Spleen (tissue), 13 donors: ENCODE measurements at places on chromosomes 5 and 9. TPM values are rescaled to one million over a fixed set of nuclear protein-coding genes. Genes with fewer than 3 reads are reported as not detected.

GRCh38 chr9:86983249-86983619 lies 35.9 kb upstream of the GAS1 start:
- DNase-seq: no peak

GRCh38 chr5:171813813-171814490 lies 28.3 kb downstream of the SMIM23 start:
- DNase-seq: no peak

GRCh38 chr5:56515011-56515410 lies 281.9 kb upstream of the ANKRD55 start:
- no peak for DNase-seq

DNA sequence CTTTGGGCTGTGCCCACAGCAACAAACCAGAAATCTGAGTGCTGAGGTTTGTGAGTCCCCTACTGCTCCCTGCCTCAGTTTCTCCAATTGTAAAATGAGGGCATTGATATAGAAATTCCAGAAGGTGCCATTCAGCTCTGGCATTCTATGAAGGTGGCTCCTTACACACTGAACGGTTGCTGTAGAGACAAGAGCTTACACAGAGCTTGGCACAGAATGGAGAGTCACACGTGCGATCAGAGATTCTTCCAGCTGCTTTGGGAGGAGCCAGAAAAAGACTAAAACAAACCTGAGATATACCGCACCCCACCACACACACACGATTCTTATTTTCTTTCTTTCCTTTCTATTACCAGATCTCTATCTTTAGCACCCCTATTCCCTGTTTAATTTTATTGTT lies 122.7 kb downstream of the SLIT3 start:
- DNase-seq: no peak

DNA sequence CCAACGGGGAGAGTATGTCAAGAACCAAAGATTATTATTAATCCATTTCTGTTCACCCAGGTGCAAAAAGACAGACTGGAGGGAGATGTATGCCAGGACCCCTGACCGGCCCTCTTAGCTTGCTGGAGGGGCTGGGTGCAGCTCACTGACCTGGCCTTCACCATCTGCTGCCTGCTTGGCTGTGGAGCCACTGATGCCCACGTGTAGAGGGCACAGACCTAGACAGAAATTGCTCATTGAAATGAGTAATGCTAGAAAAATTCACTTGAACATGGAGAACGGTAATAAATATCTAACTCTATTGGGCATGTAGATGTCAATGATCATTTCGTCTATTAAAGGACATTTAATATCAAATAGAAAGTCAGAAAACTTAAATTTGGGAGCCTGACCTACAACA lies 58.8 kb upstream of the ERCC6L2 start:
- no peak for DNase-seq

DNA sequence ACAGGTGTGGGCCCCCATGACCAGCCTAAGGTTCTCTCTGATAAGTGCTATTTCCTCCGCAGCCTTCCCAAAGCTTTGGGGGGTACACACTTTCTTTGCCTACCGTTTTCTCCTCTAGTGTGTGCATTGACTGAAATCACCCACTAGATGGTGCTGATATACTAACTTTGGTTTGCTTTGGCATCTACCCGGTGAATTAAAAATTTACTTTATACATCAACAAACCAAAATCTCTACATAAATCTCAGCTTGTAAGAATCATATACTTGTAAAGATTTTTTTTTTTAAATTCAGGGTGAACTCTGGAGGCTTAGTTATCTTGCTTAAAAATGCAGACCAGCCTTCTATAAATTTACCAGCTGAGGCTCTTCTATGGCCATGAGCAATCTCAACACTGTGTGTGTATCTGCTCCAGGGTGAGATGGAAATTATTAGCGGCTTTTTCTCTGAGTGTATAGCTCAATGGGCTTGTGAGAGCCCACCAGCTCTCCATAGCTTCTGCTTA lies 475.7 kb upstream of the TNC start:
- DNase-seq: no peak

GRCh38 chr5:63008195-63008594 lies 429.6 kb downstream of the LRRC70 start:
- DNase-seq: peak; percentile 72

- DNase-seq: no peak
These were observed 141.1 kb upstream of the RAD23B start for GRCh38 chr9:107141967-107142366.

- peak; percentile 29 for DNase-seq
These were observed 24.7 kb downstream of the AMBP start for GRCh38 chr9:114053246-114054005.

DNA sequence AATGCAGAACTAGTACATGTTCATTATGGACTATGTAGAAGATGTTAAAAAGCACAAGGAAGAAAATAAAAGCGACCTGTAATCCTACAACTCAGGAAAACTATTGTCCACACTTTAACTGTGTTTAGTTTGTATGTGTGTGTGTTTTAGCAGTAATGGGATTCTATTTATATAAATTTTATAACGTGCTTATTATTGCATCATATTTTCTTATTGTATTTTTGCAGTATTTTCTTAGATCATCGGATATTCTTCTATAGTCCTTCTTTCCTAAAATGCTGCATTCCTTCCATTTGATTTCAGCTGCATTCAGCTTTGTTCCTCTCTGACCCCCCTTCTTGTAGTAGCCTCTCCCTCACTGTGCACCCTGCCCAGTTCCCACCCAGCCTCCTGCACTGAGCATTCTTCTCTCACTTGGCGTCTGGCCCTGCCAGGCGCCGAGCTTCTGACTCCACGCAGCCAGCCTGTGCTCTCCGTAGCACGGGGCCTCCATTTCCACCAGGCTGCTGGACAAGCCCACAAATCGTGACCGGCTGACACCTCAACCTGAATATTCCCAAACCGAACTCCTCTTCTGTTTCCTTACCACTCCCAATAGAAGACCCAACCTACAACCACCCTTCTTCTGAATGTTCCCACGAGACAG lies 39.9 kb downstream of the MVB12B start:
- no peak for DNase-seq

GRCh38 chr5:176955895-176956294 lies 50.7 kb downstream of the UIMC1 start:
- no peak for DNase-seq

DNA sequence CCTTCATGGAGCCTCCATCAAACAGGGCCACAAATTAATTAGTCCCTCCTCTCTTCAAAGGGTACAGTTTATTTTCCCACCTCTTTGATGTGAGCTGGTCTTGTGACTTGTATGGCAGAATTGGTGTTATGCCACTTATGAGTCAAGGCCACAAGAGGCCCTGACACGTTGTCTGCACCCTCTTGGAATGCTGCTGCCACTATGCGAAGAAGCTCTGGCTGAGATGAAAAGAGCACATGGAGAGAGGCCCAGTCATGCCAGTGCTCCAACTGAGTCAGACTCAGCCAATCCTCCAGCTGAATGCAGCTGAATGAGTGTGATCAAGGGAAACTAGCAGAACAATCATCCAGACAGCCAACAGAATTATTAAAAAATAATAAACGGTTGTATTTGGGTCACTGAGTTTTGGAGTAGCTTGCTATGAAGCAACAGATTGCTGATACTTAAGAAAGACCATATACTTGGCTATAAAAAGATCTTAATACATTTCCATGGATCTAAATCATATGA lies 128.3 kb downstream of the MARCHF11 start:
- no peak for DNase-seq

AGXT2 gene
- not detected for total RNA-seq

GRCh38 chr9:89505911-89506310 lies 8.0 kb upstream of the SEMA4D start:
- no peak for DNase-seq

GRCh38 chr9:35688558-35689541 lies 875 bp downstream of the TPM2 start:
- no peak for DNase-seq

FGF1 gene
- 2.5 TPM for total RNA-seq

SPATA31A3 gene
- total RNA-seq: not detected

DNA sequence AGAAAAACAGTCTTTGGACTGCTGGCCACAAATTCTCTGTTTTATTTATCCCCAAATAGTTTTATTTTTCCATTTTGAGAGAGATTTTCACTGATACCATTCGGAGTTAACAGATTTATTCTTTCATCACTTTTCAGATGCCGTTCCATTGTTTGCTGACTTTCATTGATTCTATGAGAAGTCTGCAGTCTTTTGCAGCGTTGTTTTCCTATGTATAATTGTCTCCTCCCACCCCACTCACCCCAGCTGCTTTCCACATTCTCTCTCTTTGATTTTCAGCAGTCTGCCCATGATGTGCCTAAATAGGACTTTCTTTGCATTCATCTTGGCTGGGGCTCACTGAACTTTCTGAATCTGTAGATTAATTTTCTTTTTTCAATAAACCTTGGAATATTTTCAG lies 107.6 kb downstream of the C9orf50 start:
- no peak for DNase-seq

PCDH1 gene
- 5.2 TPM for total RNA-seq

- DNase-seq: no peak
These were observed 143.4 kb upstream of the IER5L start for GRCh38 chr9:129321286-129322021.

- DNase-seq: no peak
These were observed 71.5 kb upstream of the RPS23 start for GRCh38 chr5:82349652-82350051.

DNA sequence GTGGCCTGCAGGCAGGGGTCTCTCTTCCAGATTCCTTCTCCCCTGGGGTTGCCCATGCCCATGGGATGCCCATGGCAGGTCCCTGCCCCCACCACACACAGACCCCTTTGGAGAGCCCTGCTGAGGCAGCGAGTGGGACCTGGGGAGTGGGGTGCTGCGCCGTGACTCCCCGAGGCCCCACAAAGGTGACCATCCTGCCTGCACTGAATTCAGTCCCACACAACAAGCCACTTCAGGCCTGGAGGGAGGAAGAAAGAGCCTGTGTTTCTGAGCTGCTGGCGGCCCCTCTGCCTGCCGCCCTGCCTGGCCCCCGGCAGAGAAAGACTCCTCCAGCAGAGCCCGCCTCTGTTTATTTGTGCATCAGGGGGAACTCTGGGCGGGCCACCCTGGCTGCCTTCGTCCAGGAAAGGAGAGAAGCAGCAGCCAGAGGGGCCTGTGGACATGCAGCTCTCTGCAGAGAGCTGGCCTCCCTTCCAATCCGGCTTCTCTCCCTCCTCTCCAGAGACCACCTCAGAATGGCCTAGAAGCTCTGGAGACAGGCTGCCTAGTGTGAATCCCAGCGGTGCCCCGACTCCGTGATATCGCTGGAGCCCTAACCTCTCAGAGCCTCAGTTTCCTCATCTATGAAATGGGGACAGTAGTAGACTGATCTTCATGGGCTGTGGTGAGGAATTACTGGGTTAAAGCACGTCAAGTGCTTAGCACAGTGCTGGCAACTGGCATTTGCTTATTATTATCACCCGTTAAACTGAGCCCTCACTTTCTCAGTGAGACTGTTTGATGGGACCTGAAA lies 72.9 kb downstream of the COL27A1 start:
- DNase-seq: no peak

- no peak for DNase-seq
These were observed 8.2 kb downstream of the AP3B1 start for GRCh38 chr5:78286290-78286689.

TEX48 gene
- total RNA-seq: not detected

- DNase-seq: no peak
These were observed 19.7 kb upstream of the ABL1 start for GRCh38 chr9:130815242-130815808.

DNA sequence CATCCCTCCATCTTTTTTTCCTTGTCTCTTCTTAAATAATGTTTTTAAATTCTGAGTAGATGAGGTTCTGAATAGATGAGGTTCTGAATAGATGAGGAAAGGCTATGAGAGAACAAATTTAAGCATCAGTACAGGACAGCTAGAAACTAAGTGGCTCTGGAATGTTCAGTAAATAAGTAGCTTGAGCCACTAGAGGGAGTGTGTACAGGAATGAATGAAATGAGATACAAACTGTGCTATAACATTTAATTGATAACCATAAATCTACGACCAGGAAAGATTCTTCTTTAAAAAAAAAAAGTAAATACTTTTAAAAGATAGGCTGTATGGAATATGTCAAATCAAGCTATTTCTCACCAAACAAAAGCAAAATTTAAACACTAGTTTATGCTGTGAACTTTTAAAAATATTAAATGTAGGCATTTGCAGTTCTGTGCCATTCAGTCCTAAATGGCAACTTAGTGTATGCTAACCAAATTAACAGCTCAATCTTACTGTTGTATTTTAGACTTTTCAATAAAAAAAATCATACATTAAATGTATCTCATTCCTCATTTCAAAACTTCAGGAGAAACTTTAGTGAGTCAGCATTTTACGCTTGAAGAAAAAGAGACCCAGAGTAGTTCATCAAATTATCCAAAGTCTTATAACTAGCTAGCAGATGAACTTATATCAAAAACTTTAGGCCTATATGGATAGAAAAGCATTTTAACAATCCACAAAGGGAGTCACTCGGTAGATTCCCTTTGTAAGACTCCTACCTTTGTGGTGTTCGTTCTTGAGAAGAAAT lies 70.4 kb upstream of the SNX2 start:
- no peak for DNase-seq

GRCh38 chr5:68181039-68181599 lies 34.4 kb upstream of the PIK3R1 start:
- DNase-seq: no peak

DNA sequence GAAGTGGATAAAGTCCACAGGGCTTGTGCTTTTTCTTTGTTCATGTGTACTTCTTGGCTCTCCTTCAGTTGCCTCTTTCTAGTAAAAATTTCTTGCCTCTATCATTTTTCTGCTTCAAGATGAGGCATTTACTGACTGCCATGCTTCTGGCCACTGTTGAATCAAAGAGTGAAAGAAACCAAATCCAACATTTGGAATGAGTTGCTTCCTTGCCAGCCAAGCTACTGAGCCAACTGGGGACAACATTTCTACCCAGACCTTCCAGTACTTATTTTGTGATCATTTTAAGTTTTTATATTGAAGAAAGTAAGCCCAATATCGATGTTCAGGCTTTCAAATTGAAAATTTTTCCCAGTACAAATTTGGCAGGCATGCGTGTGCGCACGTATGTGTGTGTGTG lies 73.2 kb downstream of the SNCAIP start:
- no peak for DNase-seq
